ENCODE measurements at places on chromosomes 3 and 15.

DNA sequence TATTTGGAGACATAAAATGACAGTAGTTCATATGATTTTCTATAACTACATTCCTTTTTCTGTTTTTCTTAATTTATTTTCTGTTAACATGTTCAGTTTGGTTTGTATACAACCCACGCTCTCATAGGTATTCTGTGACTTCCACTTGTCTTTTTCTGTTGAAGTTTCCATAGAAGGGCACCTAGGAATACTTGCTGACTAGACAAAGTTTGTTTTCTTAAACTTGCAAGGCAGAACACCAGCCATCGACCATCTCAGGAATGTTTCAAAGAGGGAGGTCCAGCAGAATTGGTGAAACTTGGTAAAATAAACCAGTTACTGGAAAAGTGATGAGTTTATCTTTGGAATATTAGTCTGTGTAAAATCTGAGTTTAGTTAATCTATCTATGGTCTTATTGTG is 403.2 kb upstream of the CADM2 start:
- no peaks in the 10 kb centered on the region for H3K36me3 ChIP-seq
- DNase-seq = no peak
- H3K27me3 ChIP-seq = no peaks in the 10 kb centered on the region
- no peak overlapping the region for H3K4me3 ChIP-seq
- H3K27ac ChIP-seq = no peak overlapping the region

DNA sequence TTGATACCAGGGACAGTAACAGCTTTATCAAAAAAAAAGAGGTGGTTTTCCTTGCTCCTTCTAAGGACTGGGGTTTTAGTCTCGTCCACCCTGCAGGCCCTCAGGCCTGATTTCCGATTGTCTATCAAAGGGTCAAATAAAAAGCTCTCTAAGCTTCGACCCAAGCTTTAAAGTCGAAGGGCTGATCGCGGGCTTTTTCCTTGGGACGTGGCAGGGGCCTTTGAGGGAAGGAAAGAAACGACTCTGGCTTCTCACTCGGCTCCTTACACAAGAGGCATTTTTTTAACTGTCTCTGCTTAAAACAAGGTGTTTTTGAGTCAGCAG is 354 bp upstream of the KLHL24 start:
- no peaks in the 10 kb centered on the region for H3K27me3 ChIP-seq
- no peak for DNase-seq
- no peaks in the 10 kb centered on the region for H3K36me3 ChIP-seq
- H3K27ac ChIP-seq = peak overlapping the region; percentile 91
- peaks cover 25% of the 10 kb centered on the region for H3K4me1 ChIP-seq

GRCh38 chr3:123027292-123028232 is at the start of gene SEMA5B:
Gene SEMA5B, minus strand, starts transcription at chr3:123027763. Its CDS starts 66,500 bp downstream, at chr3:122961263.
- peaks cover 8% of the 10 kb centered on the region for H3K27me3 ChIP-seq
- H3K36me3 ChIP-seq = no peaks in the 10 kb centered on the region
- H3K4me3 ChIP-seq = peak within 1 kb of the TSS; percentile 42
- DNase-seq = peak; percentile 4
- H3K4me1 ChIP-seq = peaks cover 3% of the 10 kb centered on the region

DNA sequence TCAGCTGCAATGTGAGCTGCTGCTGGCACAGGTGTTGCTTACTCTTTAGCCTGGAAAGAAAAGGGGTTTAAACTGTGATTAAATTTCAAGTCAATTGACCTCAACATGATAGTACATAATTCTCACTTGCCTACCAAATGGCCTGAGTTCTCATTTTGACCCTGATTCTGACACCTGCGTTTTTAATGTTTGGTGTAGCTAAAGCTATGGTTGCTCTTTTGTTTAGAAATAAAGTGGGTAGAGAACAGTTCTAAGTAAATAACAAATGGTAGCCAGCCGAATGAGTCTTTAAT is 100.8 kb upstream of the SOX2 start:
- H3K27me3 ChIP-seq = no peaks in the 10 kb centered on the region
- no peaks in the 10 kb centered on the region for H3K36me3 ChIP-seq
- H3K4me1 ChIP-seq = no peaks in the 10 kb centered on the region
- H3K27ac ChIP-seq = no peak overlapping the region
- no peak for DNase-seq
- no peak overlapping the region for H3K4me3 ChIP-seq

DNA sequence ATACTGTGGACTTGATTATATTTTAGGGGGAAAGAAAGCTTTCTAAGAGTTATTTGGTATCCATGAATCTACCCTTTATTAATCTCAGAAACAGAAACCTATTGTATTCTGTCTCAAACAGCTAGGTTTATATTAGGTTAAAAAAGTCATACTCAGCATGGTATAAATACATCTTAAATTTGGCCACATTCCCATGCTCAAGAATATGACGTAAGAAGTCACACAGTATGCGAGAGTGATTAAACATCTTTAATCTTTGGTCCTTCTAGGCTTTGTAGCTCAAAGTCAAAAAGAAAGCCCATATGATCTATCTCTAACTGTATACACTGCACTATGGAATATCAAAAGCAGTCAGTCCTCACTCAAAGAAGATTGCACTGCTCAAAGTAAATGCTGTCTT is 131.4 kb downstream of the EPHA3 start:
- no peaks in the 10 kb centered on the region for H3K4me1 ChIP-seq
- H3K4me3 ChIP-seq = no peak overlapping the region
- DNase-seq = no peak
- H3K27me3 ChIP-seq = no peaks in the 10 kb centered on the region
- no peaks in the 10 kb centered on the region for H3K36me3 ChIP-seq

GRCh38 chr15:22811640-22812039 is 25.2 kb downstream of the NIPA1 start:
- peaks cover 4% of the 10 kb centered on the region for H3K4me1 ChIP-seq
- no peak overlapping the region for H3K27ac ChIP-seq
- no peaks in the 10 kb centered on the region for H3K27me3 ChIP-seq
- H3K4me3 ChIP-seq = no peak overlapping the region

DNA sequence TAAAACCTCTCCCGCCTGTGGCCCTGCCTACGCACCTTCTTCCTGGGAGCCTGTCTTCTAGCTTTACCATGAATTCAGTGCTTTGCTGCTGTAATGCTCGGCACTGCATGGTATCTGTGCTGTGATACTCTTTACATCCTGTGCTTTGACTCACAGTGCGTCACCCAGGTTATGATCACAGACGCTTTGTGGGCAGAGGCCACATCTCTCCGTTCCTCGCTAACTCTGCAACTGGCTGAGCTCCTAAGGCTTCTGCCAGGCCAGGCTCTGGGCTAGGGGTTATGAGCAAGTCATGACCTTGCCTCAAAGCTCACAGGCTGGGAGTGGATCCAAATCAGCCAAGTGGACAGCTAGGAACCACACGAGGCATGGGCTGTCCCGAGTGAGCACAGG is 23.2 kb downstream of the SPTBN5 start:
- H3K36me3 ChIP-seq = no peaks in the 10 kb centered on the region
- DNase-seq = peak; percentile 57
- H3K4me1 ChIP-seq = peaks cover 7% of the 10 kb centered on the region
- H3K27me3 ChIP-seq = no peaks in the 10 kb centered on the region
- no peak overlapping the region for H3K4me3 ChIP-seq

DNA sequence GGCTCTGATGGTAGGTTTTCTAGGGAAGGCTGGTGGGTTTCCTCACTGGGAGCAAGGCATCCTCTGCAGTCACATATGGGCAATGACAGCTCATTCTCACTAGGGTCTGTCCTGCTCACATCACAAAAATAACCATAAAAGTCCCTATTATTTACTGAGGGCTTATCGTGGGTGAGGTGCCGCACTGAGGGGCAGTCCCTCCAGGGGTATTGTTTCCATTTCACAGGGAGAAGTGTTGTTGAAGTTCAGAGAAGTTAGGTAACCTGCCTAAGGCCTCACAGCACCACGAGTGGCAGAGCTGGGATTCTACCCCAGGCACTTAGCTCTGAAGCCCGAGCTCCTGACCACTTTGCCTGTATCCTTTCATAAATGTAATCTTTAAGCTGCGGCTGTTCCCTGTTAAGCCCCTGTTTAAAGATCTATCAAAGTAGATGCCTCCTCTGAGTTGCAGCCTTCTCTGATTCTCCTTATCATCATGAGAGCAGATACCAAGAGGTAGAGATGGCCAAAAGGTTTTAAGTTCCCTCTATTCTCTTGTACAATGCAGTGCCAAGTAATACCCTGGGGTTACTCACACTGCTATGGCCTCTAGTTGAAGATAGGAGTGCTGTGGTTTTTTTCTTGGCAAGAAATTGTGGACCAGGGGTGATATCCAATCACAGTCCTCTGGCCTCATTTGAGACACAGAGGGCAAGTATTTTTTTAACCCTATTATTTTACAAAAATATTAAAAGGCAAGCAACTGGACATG is 107.0 kb downstream of the RPLP1 start:
- no peaks in the 10 kb centered on the region for H3K4me1 ChIP-seq
- H3K4me3 ChIP-seq = no peak overlapping the region
- no peak overlapping the region for H3K27ac ChIP-seq
- peaks cover 10% of the 10 kb centered on the region for H3K27me3 ChIP-seq

GRCh38 chr3:13274125-13274524 is 146.0 kb downstream of the NUP210 start:
- H3K4me1 ChIP-seq = no peaks in the 10 kb centered on the region
- H3K36me3 ChIP-seq = no peaks in the 10 kb centered on the region
- H3K27me3 ChIP-seq = no peaks in the 10 kb centered on the region
- H3K4me3 ChIP-seq = no peak overlapping the region

DNA sequence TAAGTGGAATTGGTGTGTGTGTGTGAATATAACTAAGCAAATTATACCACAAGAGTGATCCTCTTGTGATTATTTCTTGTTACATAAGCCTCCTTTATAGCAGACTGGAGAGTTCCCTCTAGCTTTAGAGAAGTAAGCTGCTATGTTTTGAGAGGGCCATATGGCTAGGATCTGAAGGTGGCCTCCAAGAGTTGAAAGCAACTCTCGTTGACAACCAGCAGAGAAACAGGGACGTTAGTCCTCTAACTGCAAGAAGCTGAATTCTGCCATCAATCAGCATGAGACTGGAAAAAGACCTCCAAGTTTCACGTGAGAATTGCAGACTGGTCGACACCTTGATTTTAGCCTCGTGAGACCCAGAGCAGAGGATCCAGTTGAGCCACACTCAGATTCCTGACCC is 278.5 kb upstream of the ZNF717 start:
- no peak for DNase-seq
- H3K27ac ChIP-seq = no peak overlapping the region
- no peaks in the 10 kb centered on the region for H3K36me3 ChIP-seq
- no peaks in the 10 kb centered on the region for H3K27me3 ChIP-seq
- no peaks in the 10 kb centered on the region for H3K4me1 ChIP-seq
